Activated T-cell treated with anti-CD3 and anti-CD28 coated beads, Interleukin-2, amount 50 U/mL, for 72 hours (primary cell): ENCODE measurements at places on chromosomes 2 and 18.

GRCh38 chr18:2480536-2480935, 90.8 kb downstream of the METTL4 start:
- no peak for DNase-seq

- DNase-seq: no peak
Measured at GRCh38 chr2:39725401-39725800, 53.7 kb downstream of the THUMPD2 start.

- DNase-seq: no peak
Measured at GRCh38 chr2:15200581-15200980, 360.6 kb downstream of the NBAS start.

GRCh38 chr18:21911551-21911950, 171.0 kb downstream of the MIB1 start:
- no peak for DNase-seq

DNA sequence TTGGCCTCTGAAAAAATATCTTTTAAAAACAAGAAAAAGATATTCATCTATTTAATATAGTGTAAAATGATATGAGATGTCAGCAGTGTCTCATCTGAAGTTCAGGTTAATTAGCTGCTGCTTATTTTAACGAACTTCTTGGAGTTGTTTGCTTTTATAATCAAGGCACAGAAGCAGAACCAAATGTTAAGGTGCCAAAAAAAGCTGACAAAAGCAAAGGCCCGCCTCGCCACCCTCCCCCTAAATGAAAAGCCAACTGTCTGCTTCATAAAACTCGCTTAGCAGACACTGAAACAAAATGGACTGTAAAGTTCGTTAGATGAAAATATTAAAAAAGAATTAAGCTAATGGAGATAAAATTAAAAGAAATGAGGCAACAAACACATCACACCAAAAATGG, 562.6 kb downstream of the ZEB2 start:
- no peak for DNase-seq

- DNase-seq: no peak
Measured at GRCh38 chr18:58042826-58043490, 1.1 kb upstream of the NEDD4L start.

DNA sequence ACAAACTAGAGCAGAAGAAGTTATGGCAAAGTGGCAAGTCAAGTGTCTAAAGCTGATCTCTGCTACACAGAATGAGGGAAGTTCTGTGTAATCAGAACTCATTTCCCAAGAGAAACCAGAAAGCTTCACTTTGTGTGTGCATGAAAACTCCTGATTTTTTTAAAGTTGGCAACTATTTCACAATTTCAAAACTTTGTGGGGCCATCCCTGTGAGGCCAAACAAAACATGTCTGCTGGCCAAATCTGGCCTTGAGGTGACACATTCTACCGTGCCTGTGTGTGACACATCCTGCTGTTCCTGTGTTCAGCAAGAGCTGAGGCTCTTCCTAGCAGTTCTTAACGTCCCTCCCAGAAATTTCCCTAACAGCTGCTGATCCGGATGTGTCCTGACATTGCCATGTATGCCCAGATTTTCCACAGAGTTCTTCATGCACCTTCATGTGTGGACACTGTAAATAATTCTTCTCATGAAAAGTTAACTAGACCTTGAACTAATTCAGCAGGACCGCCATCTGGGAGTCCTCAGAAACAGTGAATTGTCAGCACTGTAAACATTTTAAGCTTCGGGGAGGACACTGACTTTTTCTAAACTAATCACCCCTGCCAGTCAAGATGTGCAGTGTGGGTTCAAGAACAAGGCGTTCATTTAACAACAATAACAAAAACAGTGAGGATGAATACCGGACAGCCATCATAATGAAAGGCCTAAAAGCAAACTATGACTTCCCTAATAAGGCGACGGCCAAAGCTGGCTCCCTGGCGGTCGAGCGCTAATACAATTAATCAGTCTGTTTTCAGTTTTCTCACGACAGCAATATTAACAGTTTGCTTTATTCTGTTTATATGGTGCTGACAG, 99.0 kb downstream of the PLEKHM3 start:
- no peak for DNase-seq

DNA sequence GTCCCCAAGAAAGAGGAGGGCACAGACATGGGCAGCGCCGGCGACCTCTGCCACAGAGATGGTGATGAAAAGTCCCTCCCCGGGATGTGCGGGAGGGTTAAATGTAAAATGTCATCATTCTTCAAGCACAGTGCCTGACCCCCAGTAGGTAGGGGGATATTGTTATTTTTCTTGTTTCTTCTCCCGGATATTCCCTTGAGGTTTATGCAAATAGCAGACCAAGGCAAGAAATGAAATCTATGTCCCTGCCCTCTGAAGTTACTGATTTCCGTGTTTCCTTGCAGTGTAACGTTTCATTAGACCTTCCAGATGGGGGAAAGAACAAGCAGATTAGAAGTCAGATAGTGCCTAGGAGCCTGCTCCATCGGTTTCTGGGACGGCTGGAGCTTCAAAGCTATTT, 158.3 kb downstream of the KLHL29 start:
- DNase-seq: no peak

GRCh38 chr2:103003750-103004260, 242.0 kb downstream of the TMEM182 start:
- DNase-seq: no peak

- no peak for DNase-seq
Measured at GRCh38 chr2:241599615-241600014, 37.3 kb downstream of the THAP4 start.

GRCh38 chr2:85831735-85832134, 57.1 kb downstream of the ST3GAL5 start:
- DNase-seq: no peak

- DNase-seq: peak; percentile 4
Measured at GRCh38 chr18:38611036-38611964, 1045.7 kb upstream of the CELF4 start.

DNA sequence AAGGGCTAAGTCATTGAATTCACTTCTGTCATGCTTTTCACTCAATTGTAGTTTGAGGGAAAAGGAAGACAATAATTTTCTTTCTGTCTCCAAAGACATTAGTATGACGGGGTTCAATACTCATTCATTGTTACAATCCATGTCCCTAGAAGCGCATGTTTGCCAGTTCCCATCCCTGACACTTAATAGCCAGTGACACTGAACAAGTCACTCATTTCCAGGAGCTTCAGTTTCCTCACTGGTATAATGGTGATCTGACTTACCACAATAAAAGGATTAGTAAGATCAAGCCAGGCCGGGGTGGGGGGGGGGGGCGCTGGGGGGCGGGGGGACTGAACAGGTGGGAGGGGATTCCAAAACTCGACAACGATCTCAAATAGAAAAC, 144.8 kb upstream of the MAP3K20 start:
- DNase-seq: no peak

DNA sequence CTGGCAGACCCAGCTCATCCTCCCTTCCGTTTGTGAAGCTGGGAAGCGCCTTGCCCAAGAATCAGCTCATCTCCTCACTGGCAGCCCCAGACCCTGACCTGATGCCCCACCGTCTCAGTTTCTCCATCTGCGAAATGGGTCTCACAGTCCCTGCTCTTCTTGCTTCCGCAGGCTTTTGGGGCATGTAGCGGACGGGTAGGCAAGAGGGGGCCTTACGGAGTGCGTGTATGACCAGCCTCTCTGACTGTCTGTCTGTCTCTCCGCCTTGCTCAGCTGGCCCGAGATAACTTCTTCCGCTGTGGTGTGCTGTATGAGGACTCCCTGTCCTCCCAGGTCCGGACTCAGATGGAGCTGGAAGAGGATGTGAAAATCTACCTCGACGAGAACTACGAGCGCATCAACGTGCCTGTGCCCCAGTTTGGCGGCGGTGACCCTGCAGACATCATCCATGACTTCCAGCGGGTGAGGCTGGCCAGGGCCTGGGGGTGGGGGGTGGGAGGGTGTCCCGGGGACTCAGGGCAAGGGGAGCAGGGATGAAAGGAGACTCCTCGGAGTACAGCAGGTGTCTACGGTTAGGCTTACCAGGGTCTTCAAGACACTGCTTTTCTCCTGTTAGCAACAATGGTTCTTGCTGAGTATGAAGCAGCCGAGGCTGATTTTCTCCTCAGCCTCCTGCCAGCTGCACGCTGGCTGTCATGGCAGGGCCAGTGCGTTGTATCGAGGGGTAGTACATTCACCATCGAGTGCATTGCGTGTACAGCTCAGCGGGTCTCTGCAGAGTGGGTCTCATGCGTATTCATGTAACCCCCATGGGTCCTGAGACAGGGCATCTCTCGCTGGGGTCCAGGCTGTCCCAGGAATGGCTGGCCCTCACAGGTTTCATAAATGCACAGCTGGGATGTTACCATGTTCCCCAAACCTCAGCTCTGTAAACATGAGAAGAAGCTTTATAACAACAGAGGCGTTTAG, 10.9 kb downstream of the ITM2C start:
- DNase-seq: no peak

DNA sequence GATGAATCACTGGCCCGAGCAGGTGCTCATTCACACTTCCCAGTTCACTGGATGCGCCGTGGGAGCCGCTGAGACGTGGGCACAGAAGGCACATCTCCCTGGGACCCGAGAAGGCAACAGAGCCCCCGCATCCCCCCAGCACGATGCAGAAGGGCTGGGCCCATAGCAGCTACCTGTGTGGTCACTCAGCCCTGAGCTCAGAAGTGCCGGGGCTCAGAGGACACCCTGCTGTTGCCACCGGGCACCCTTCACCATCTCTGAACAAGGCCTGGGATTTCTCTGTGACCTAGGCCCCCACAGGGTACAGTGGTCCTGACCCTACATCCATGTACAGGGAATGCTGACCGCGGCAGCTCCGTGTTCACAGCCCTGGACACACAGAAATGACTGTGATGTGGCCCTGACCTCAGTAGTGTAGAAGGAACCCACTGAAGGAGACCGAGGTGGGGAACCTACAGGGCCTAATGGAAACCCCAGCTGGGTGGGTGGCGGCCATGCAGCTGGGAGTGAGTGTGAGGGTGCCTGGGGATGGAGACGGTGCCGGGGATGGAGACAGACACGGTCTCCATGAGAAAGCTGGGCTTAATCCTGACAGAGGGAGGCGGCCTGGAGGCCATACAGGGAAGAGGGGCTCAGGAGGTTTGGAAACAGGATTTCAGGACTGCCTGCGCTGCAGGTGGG, 111.9 kb upstream of the OTOS start:
- no peak for DNase-seq

DNA sequence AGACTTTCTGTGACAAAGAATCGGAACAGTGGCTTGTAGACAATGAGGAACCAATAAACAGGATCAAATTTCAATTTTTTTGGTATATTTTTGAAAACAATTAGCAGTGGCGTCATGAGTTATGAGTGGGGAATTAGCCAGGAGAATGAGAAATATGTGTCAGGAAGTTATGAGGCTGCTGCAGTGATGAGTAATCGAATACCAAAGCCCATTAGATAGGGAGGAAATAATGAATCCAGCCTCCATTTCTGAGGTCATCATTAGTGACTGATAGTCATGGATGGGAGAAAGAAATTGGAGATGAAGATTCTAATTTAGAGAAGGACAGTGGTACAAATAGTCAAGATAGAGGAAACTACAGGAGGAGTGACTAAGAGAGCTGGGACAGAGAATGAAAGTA, 673.1 kb upstream of the VRK2 start:
- no peak for DNase-seq

DNA sequence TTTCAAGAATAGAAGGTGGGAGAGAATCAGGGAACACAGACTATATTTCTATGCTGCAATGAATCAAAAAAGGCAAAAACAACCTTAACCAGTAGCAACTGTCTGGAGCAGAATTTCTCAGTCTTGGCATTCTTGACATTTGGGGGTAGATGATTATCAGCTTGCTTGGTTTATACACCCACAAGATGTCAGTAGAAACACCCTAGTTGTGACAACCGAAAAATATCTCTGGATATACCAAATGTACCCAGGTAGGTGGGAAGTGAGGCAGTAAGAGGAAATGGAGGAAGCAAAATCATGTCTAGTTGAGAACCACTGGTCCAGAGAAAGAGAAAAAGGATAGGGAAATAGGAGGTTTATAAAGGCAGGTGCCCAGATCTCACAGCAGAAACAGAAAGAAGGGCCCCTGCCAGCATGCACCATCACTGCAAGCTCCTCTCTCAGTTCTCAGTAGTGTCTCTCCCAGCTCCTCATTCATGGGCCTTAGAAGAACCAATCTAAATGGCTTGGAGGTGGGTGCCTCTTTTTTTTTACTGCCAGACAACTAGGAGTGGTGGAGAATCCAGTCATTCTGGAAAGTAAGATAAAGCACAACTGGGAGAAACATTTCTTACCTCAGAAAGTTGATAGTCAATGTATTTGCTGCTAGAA, 50.4 kb downstream of the MBD2 start:
- peak; percentile 14 for DNase-seq

GRCh38 chr2:54768772-54769428, 45.4 kb downstream of the EML6 start:
- DNase-seq: no peak

GRCh38 chr2:32825291-32825712, 121.5 kb upstream of the LTBP1 start:
- DNase-seq: no peak

- no peak for DNase-seq
Measured at GRCh38 chr2:168584911-168585310, 128.8 kb downstream of the CERS6 start.

DNA sequence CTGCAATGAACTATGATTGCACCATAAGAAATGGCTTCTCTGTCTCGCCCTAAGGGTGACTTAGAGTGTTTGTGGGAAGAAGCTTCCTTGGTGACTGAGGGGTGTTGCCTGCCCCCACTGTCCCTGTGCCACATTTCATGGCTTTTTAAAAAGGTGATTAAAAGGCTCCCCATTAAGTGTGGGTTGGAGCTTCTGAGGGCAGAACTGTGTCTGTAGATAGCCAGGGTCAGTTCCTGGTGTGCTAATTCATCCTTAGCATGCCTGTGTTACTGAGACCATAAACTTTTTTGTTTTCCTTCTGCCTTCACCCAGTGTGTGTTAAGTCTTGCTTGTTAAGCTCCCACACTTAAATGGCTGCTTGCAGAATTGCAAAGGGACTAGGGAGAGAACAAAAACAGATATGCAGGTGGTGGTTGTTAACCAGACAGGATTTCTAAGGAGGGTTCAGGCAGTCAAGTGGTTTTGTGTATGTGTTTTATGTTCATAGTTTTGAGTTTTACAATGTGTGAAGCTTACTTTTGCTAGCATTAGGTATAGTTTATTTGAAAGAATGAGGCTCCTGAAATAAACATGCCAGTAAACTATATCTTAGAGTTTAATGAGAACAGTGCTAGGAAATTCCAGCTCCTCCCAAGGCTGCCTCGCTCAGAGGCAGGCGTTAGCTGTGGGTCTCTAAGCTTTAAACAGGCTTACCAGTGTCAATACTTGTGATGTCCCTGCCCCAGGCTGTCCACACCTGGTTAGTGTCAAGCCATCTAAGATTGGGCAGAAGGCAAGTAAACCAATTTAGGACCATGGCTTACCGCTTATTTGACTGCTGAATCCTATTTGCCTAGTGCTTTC, 14.5 kb downstream of the CERS6 start:
- DNase-seq: no peak

DNA sequence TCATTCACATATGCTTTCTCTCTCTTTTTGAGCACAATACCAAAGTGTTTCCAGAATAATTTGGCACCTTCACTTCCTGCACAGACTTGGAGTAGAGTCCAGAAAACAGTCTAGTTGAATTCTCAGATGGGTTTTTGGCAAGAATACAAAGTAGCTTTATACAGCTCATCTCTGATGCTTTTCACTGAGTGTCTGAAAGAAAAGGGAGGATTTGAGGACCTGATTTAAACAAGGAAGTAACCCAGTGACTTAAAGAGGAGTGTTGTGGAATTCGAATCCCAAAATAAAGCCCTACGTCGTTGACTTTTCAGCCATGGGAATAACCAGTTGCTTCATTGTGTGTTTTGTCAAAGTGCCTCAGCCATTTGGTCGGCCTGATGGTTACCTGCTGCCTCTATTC, 31.8 kb downstream of the METAP1D start:
- no peak for DNase-seq
